ENCODE measurements at places on chromosomes 13 and 19. TPM values are rescaled to one million over a fixed set of nuclear protein-coding genes. Genes with fewer than 3 reads are reported as not detected.
A peak's percentile ranks its signal among the peaks of the same experiment; 100 is the strongest.

- DNase-seq, result no peak
These were observed 1.3 kb upstream of the TEX30 start for GRCh38 chr13:102774591-102775520.

DNA sequence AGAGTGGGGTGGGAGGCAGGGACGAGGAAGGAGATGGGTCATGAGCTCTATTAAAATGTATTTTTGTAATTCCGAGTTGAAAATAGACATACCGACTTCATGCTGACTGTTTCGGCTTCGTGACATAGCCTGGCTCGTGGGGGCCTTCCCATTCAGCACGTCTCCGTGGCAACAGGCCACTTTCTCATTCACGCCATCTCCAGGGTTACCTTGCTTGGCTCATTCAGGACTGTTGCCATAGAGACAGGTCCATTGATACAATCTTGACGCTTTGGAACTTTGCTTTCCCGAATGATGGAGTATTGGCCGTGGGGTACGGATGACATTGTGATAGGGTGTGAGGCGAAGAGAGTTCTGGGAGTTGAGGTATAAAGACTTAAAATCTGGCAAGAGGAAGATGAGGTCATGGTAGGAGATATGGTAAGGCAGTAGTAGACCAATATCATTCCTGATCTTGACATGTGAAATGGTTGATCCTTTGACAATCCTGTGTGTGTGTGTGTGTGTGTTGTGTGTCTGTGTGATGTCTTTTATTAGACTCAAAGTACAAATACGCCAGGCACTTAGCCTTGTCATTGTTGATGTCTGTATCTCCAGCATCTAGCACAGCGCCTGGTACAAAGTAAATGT is 97.3 kb downstream of the CACNA1A start:
- DNase-seq, result no peak

DNA sequence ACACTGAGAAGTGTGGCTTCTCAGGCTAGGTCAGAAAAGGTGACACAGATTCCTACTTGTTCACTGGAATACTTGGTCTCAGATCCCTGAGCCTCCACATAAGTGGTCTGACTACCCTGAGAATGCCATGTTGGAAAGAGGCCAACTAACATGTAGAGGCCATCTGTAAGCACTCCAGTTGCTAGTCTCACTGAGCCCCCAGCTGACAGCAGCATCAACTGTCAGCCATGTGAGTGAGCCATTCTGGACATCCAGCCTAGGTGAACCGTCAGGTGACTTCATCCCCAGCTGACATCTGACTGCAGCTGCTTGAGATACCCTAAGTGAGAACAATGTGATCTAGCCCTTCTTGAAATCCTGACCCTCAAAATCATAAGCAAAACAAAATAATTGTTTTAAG is 18.1 kb upstream of the ARL11 start:
- DNase-seq, result no peak

DNA sequence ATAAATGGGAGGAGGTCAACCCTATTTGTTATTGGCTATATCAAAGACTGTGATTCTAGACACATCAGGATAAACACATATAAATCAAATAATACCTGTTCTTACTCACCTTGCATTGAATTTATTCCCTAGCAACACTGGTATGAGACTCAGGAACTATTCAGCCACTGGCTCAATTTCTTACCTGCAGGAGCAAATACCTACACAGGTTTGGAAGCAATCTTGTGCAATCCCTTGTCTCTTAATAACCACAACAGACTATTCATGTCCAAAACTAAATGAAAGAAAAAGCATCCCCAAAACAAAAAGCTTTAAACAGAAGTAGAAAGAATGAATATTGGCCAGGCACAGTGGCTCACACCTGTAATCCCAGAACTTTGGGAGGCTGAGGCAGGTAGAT is 55.5 kb downstream of the TBC1D4 start:
- no peak for DNase-seq

DNA sequence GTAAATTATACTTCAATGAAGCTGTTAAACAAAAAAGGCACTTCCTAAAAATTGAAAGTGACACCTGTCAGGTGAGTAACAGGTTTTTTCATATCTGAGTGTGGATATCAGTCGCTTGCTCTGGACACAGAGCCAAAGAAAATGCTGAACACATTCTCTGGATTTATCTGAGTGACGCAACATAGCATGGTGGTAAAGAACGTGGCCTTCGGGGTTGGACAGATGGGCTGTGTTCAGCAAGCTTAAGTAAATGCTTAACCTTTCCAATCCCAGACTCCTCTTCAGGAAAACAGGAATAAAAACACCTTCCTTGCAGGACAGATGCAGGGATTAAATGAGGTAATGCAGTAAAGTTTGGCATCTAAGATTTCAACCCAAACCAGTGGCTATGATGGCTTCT is 132.0 kb downstream of the FOXO1 start:
- no peak for DNase-seq

DNA sequence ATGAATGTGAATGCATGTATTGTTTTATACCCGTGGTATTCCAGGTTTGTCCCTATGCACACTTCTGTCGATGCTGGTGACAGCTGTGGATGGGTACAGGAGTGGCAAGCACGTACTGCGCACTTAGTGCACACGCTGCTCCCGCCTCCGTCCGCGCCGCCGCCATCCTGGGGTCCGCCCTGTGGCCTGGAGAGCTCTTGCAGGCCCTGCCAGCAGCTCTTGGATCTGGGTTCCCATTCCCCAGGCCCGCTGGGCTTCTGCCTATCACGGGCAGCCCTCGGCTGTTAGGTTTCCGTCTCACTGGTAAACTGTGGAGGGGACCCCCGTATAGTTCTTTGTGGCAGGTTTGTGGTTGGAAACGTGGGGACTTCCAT is 4.0 kb downstream of the GNA11 start:
- no peak for DNase-seq

GRCh38 chr13:102945324-102945815 is 99.5 kb downstream of the ERCC5 start:
- no peak for DNase-seq

GRCh38 chr13:28325022-28325421 is 169.9 kb downstream of the FLT1 start:
- no peak for DNase-seq

DNA sequence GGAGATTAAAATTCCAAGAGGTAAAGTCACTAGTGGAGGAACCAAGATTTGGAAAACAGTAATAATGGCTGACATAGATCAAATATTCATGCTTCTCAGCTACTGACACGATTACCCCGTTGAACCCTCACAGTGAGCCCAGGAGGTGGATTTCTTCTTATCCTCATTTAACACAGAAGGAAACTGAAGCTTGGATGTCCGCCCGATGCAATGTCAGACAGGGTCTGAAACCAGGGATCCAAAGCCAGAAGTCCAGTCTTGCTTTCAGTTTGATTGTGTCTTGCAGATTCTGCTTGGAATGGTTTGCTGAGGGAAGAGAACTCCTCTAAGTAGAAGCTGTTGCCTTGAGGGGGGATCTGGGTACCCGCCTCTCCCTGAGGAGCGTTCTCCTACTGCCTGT is 404.7 kb downstream of the KCNRG start:
- no peak for DNase-seq

GRCh38 chr13:28584873-28585381 is 74.0 kb upstream of the POMP start:
- no peak for DNase-seq

DNA sequence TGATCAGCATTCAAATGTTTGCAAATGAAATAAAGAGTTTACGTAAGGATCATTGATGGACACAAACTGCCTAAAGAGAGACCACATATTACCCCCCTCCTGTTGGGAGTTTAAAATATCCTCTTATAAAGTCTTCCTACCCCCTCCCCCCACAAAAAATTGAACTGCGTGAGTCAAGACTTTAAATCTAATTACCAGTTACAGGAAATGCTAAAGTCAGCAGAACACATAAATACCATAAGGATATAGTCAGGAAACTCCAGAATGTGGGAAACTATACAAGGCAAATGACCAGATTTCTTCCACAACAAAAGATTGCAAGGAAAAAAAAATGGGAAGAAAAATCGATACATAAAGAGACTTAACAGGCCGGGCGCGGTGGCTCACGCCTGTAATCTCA is 44.4 kb upstream of the FARP1 start:
- no peak for DNase-seq

DNA sequence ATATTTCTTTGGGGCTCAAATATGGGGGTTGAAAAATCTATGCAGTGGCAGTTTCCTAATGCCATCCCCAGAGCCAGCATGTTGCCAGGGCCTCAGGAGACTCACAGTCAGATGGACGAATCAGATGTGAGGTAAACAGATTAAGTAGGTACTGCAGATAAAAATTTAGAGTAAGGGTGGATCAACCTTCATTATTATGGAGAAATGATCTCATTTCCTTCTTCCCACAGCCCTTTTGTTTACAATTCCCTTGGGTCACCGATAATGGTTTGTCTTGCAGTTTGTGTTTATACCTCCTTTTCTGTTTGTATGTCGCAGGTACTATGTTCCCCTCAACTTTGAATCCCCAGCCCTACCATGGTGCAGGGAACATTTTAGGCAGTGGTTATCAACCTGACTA is 20.0 kb downstream of the DIAPH3 start:
- DNase-seq, result no peak

DNA sequence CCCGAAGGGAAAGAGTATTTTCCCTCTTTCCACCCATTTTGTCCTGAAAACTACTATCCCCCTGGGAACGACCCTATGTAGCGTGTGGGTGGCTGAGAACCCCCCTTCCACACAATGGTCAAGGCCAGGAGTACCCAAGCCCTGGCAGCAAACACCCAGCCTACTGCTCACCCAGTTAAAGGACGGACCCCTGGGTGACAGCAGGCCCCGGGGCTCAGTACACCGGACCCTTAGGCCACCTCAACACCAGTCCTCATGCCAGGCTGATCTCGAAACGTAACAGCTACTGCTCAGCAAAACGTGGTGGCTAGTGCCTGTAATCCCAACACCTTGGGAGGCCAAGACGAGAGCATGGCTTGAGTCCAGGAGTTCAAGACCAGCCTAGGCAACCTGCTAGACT is 1.4 kb downstream of the ANKRD27 start:
- DNase-seq, result no peak

DNA sequence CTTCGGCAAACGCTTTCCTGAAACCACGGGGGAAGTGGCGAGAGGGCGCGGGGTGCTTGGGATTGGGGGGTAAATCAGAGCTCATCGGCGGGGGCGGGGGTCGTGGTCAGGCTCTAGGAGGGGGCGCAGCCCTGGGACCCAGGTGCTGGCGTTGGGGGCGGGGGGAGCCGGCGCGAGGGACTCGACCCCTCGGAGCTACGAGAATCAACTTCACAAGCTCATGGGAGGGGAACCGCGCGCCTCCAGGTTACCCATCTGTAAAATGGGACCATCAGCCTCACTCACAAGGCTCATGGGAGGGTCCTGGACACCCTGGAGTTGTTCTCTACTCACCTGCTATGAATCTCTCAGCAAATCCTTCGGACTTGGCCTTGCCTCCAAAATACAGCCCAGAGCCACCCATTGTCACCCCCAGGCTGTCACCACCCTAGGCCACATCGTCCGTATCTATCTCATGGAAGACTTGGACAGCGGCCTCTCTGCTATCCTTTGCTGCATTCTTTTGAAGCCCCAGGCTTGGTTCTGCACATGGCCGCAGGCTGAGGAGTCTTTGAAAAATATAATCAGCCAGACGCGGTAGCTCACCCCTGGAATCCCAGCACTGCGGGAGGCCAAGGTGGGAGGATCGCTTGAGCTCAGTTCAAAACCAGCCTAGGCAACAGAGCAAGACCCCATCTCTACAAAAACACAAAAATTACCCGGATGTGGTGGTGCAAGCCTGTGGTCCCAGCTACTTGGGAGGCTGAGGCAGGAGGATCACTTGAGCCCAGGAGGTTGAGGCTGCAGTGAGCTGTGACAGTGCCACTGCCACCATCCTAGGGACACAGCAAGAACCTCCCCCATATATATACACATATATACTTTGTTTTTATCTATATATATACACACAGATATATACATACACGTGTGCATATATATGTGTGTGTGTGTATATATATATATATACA is 939 bp upstream of the RANBP3 start:
- no peak for DNase-seq

DNA sequence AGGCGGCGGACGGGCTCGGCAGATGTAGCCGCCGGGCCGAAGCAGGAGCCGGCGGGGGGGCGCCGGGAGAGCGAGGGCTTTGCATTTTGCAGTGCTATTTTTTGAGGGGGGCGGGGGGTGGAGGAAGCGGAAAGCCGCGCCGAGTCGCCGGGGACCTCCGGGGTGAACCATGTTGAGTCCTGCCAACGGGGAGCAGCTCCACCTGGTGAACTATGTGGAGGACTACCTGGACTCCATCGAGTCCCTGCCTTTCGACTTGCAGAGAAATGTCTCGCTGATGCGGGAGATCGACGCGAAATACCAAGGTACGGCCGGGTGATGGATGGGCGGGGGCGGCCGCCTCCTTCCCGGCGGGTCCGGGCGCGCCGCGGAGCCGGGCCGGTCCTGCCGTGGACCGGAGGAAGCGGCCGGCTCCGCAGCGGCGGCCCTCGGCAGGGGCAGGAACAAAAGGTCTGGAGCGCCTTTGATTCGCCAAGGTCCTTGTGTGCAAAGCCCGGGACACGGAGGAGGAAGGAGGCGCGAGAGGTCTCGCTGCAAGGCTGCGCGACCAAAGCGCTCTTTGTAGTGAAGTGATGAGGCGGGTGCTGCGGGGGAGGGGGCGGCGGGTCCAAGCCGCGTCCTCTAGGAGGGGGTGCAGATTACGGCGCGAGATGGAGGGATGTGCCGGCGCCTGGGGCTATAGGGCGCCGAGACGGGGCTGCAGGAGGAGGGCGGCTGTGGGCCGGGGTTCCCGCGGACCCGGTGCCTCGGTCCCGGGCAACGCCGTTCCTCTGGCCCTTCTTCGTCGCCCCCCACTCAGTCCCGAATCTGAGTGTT is 689 bp downstream of the ING1 start:
- DNase-seq, result peak; percentile 55

- DNase-seq, result no peak
These were observed 48.0 kb upstream of the PCDH17 start for GRCh38 chr13:57583529-57583928.

DNA sequence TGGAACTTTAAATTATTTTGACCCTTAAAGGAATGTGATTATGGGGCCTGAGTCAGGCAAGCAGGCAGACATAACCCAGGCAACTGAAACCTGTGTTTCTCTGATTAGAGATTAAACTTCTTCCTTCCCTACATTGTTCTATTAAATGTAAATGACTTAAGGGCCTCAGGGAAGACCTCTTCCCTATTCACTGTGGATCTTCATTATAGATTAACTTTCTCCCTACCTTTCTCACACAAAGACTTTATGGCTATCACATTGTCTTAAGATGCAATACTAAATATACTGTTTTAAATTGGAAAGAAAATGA is 8.8 kb upstream of the METTL21C start:
- DNase-seq, result no peak

- DNase-seq, result no peak
These were observed 92.7 kb downstream of the ZNF737 start for GRCh38 chr19:20472854-20473253.

GRCh38 chr19:33186431-33187182 is 7.5 kb upstream of the LRP3 start:
- no peak for DNase-seq

Gene KRI1
- total RNA-seq, result 21.1 TPM

Gene CLDN10
- total RNA-seq, result 85.7 TPM

Gene SLC6A16
- total RNA-seq, result 0.86 TPM

Gene ZNF57
- total RNA-seq, result 6.0 TPM

Gene SOX1
- not detected for total RNA-seq

Gene CDX2
- 0.17 TPM for total RNA-seq

Gene ZNF221
- total RNA-seq, result 7.5 TPM

Gene RDH8
- not detected for total RNA-seq

Gene THAP8
- total RNA-seq, result 12.9 TPM

Gene CCDC169
- 2.0 TPM for total RNA-seq

Gene HIPK4
- total RNA-seq, result not detected

Data from mucosa of gallbladder (tissue), 1 donor.